ENCODE measurements at places on chromosomes 1 and 21. TPM values are rescaled to one million over a fixed set of nuclear protein-coding genes. Genes with fewer than 3 reads are reported as not detected.

The NMNAT1 gene
- 17.1 TPM for total RNA-seq

The SPATA21 gene
- not detected for total RNA-seq

- DNase-seq = no peak
- H3K27me3 ChIP-seq = no peaks in the 10 kb centered on the region
- H3K4me1 ChIP-seq = peaks cover 8% of the 10 kb centered on the region
- H3K27ac ChIP-seq = no peak overlapping the region
- no peaks in the 10 kb centered on the region for H3K36me3 ChIP-seq
Observed at GRCh38 chr1:108881369-108881768, 4.6 kb downstream of the GPSM2 start.

- no peak for DNase-seq
- H3K36me3 ChIP-seq = no peaks in the 10 kb centered on the region
- no peaks in the 10 kb centered on the region for H3K4me1 ChIP-seq
- no peak overlapping the region for H3K27ac ChIP-seq
- no peak overlapping the region for H3K4me3 ChIP-seq
Observed at GRCh38 chr1:172185211-172185610, 235.3 kb upstream of the C1orf105 start.

GRCh38 chr1:110243574-110243973 is 33.5 kb downstream of the KCNC4 start:
- no peaks in the 10 kb centered on the region for H3K36me3 ChIP-seq
- no peaks in the 10 kb centered on the region for H3K4me1 ChIP-seq
- no peaks in the 10 kb centered on the region for H3K27me3 ChIP-seq
- no peak for DNase-seq
- no peak overlapping the region for H3K27ac ChIP-seq

DNA sequence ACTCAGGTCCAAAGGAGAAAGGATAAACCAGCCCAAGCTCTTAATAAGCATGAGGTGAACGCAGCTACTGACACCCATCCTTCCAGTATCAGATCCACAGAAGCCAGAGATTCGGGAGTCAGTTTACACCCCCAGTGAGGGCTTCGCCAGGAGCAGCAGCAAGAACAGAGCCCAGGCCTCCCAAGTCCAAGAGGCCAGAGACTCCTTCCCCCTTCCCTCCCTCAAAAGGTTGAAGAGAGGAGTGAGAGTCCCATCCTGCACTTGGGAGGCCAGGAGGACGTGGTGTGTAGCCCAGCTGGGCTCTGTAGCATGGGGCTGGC is 72.8 kb downstream of the MRPL37 start:
- no peaks in the 10 kb centered on the region for H3K36me3 ChIP-seq
- H3K27ac ChIP-seq = peak overlapping the region; percentile 90
- DNase-seq = no peak
- H3K27me3 ChIP-seq = no peaks in the 10 kb centered on the region
- H3K4me3 ChIP-seq = no peak overlapping the region
- peaks cover 59% of the 10 kb centered on the region for H3K4me1 ChIP-seq

DNA sequence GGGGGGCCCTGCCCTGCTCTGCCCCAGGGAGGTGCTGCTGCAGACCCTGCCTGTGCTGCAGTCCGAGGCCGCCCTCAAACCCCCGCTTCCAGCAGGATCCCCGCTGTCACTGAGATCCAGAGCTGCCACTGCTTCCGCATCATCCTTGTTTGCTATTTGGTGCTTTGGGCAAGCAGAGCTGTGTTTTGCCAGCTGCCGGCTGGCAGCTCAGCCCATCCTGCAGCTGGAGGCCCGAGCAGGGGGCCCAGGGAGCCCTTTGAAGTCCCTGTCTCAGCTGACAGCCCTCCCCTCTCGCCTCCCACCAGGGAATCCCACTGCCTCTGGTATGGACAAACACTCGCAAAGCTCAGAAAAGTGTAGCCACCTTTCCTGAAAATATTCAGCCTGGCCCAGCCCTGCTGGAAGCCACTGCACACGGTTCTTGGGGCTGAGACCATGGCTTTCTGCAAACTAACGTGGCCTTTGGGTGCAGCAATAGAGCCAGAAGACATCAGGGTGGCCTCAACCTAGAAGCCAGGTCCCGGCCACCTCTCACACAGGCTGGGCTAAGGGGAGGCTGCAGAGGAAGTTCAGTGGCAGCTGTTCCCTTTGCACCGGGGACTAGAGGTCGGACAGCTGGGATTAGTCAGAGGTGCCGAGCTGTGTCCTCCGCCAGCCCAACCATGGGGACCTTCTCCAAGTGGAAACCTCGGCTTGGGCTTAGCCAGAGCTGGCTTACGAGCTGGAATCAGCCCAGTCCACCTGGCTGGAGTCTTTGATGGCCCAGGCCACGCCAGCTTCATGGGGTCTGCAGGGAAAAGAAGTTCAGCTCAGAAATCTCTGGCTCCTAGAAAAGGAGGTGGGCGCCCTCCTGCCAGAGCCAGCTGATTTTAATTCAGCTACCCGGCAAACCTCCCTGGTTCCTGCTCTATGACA is 107.1 kb downstream of the SPSB1 start:
- peak; percentile 60 for DNase-seq
- no peak overlapping the region for H3K4me3 ChIP-seq
- peak overlapping the region; percentile 76 for H3K27ac ChIP-seq
- H3K4me1 ChIP-seq = peaks cover 18% of the 10 kb centered on the region

DNA sequence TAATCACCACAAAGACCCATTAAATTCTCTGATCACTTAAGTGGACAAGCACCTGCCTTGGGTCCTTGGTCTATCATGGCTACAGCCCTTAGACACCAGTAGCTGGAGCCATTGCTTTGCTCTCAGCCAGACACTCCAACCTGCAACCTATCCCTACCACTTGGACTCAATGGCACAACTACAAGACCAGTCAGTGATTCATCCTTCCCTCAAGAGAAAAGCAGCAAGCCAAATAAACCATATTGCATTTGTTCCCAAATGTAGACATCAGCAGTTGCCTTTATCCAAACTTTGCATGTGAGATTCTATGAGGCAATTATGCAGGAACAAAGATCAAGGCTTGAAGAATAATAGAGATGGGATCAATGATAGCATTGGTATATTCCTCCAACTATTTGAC is 263.4 kb downstream of the HHIPL2 start:
- DNase-seq = no peak
- no peaks in the 10 kb centered on the region for H3K36me3 ChIP-seq
- no peaks in the 10 kb centered on the region for H3K27me3 ChIP-seq
- no peaks in the 10 kb centered on the region for H3K4me1 ChIP-seq
- H3K4me3 ChIP-seq = no peak overlapping the region

The HPDL gene
- total RNA-seq = not detected

DNA sequence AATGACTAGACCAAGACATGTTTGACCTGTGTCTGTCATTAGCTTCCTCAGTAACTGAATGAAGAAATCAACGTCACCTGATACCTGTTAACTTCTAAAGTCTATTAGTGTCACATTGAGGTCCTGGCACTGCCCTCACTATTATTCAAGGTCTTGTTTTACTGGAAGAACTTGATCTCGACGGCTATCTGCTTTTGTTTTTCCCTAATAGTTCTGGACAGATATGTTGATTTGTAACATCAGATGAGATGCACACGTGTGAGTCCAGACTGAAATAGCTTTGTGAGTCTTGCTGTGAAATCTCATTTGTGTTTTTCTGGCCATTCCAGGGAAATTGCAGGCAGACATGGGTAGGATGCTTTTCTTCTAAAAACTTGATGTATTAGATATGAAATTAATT is 159.2 kb downstream of the RYR2 start:
- H3K4me1 ChIP-seq = peaks cover 77% of the 10 kb centered on the region
- no peak overlapping the region for H3K27ac ChIP-seq
- H3K36me3 ChIP-seq = no peaks in the 10 kb centered on the region
- DNase-seq = no peak
- H3K4me3 ChIP-seq = no peak overlapping the region

The KCNK1 gene
- total RNA-seq = 23.2 TPM

The FHAD1 gene
- total RNA-seq = not detected

GRCh38 chr1:179293340-179294327 is at the start of gene SOAT1:
Gene SOAT1 (plus strand): TSS chr1:179293797. CDS start chr1:179302685, 8,888 bp downstream.
- peaks cover 23% of the 10 kb centered on the region for H3K4me1 ChIP-seq
- peak; percentile 97 for DNase-seq
- peak within 1 kb of the TSS; percentile 73 for H3K4me3 ChIP-seq
- H3K27ac ChIP-seq = peak within 1 kb of the TSS; percentile 91
- no peaks in the 10 kb centered on the region for H3K27me3 ChIP-seq
- H3K36me3 ChIP-seq = no peaks in the 10 kb centered on the region
